ENCODE measurements at places on chromosomes 5 and 9.

GRCh38 chr9:114417511-114417910, 29.7 kb upstream of the AKNA start:
- peak; percentile 83 for DNase-seq

GRCh38 chr5:5078009-5078897, 61.9 kb upstream of the ADAMTS16 start:
- no peak for DNase-seq

GRCh38 chr5:167819406-167819805, 472.0 kb upstream of the WWC1 start:
- DNase-seq: no peak

- no peak for DNase-seq
These were observed 220.4 kb downstream of the DEPDC1B start for GRCh38 chr5:60479542-60479941.

- no peak for DNase-seq
These were observed 43.8 kb upstream of the CTSL start for GRCh38 chr9:87682085-87682484.

- DNase-seq: no peak
These were observed 357.8 kb upstream of the CCNG1 start for GRCh38 chr5:163079618-163080017.

GRCh38 chr5:140109018-140109758, 4.7 kb upstream of the PURA start:
- no peak for DNase-seq

GRCh38 chr5:10288592-10289219, 19.0 kb downstream of the CMBL start:
- DNase-seq: no peak

DNA sequence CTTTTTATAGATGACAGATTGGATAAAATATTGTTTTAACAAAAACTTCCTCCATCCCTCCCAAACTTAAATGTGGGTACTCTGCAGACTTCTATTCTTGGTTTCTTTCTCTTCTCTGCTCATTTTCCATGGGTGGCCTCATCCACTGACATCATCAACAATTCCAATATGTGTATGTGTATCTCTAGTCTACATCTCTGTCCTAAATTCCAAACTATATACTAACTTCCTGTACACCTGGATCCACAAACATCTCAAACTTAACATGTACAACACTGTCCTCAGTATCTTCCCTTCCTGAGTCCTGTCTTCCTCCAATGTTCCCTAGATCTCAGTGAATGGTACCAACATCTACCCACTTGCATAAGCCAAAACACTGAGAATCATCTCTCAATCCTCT, 28.5 kb upstream of the CDK5RAP2 start:
- DNase-seq: peak; percentile 12

DNA sequence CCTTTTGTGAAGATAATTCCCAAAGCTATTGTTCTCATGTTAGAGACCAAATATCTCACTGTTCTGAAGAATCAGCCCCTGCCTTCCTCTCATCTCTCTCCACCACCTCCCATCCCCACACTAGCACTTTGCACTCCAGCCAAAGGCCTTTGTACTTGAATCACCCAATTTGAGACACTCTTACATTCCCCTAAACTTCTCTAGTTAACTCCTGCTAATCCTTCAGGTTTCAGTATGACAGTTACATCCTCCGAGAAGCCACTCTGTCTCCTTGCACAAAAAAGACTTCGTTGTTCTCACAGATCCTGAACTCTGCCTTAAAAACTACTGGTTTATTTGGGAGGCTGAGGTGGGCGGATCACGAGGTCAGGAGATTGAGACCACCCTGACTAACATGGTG, 227.5 kb downstream of the PIK3R1 start:
- no peak for DNase-seq
